ENCODE measurements at places on chromosomes 2 and 18.
A peak's percentile ranks its signal among the peaks of the same experiment; 100 is the strongest.

DNA sequence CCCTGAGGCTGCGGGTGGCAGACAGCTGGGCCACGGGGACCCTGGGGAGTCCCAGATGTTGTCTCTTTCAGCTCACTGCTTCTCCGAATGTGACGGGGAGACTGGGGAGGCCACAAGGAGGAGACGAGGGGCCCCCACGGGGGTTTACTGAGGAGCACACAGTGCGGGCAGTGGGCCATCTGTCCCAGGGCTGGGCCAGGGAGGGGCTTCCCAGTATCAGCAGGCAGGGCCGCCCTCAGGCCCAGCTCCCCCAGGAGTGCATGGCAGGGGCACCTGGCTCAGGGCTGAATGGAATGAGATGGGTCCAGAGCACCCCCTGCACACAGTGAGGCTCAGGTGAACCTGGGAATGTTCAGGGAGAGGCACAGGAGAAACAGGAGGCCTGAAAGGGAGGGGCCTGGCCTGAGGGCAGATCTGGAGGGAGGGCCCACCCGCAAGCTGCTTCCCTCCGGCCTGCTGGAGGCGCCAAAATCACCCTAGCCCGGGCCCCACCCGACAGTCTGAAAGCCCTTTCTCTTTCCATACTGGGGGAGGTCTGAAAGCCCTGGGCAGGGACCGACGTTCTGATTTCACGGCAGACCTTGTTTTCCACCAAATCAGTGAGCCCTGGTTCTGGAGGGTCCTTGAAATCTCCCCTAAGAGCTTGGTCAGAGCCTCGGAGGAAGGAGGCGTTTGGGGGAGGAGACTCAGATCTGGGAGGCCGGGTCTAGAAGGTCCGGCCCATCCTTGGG, 35.5 kb upstream of the PTMA start:
- DNase-seq = peak; percentile 42

- DNase-seq = peak; percentile 41
These were observed 50.6 kb downstream of the PARD6G start for GRCh38 chr18:80196528-80197320.

DNA sequence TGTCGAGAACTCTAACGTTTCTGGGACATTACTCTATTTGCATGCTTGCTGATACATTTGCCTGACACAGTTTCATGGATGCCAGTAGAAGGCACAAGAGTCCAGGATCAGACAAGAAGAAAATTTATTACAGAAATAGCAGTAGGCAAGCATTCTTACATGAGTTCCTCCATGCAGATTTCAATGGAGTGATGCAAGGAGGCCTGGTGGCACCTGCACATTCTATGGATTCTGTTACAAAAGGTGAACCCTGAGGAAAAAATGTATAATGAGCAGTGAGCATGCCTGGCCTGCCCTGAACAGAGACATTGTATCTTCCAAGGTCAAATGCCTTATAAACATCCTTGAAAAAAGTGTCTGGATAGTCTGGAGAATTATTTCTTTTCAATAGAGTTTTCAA, 142.9 kb downstream of the DSEL start:
- no peak for DNase-seq

DNA sequence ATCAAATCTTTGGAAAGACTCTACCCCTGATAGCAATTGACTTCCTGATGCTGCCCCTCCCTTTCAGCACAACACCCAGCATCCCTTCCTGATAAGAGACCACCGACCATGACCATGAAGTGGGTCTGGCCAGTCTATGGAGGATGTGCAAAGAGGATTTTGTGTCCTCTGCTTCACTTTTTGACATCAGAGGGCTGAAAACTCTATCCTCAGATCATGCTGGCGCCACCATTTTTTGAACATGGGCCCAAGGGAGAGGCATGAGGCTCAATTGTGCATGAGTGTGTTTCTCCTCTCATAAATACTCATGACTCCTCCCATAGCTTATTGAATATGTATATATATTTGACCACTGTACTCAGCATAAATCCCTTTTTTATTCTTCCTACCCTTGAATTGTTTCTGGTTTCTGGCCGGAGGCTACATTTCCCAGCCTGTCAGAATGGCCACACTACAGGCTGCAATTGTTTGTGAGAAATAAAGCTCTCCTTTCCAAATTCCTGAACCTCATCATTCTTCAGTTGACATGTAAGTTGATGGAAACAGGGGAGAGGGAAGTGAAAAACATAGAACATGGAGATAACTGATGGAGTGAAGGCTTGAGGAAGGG, 314.1 kb downstream of the MYCN start:
- no peak for DNase-seq

DNA sequence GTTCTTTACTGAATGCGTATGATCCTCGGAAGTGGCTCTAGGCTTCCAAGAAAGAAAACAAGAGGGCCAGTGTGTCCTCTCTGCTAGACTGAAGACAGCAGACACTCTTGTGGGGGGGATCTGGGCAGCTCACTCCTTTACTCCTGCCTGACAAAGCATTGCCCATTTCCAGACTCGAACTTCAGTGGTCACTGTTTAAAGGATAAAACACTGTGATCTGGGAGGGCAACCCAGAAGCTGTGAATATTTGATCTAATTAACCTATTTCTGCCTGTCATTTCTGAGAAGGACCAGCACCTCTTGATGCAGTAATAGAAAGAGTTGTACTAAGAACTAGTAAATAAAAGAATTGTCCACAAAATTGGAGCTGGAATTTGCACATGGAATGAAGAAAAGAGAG, 24.5 kb upstream of the CCDC68 start:
- no peak for DNase-seq

GRCh38 chr2:224417947-224418346, 16.0 kb upstream of the FAM124B start:
- DNase-seq = no peak

GRCh38 chr2:178328037-178328436, 122.9 kb downstream of the PRKRA start:
- DNase-seq = no peak

DNA sequence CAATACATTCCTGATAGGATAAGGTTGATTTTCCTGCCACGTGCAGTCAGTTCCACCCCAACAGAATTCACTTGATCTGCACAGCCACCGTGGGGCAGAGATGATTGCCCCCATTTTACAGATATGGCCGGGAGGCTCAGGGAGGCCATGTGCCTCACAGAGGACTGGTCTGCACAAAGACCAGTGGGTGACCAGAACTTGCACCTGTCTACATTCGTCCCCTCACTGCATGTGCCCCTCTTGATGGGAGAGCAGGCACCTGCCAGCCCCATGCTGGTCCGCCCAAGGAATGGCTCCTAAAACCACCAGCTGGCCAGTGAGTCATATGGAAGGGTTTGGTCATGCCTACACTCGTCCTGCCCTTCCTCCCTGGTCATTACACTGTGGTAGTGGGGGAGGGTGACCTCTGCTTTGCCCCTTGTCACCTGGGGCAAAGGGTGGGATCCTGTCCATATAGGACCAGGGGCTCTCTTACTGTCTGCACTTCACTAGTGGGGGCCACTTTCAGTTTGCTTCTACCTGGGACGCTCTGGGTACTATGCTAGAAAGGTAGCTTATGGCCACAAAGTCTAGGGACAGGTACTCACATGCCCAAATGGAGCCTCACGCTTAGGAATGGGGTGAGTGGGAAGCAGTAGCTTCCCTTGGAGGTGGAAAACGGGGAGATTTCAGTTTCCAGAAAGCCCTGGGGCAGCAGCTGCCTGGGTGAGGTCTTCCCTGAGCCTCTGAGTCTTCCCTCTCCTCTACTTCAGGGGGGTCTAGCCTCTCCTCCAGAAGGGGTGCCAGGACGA, 14.7 kb downstream of the RRM2 start:
- peak; percentile 62 for DNase-seq

- DNase-seq = peak; percentile 21
These were observed 351.5 kb downstream of the TXNL1 start for GRCh38 chr18:56286775-56287325.

DNA sequence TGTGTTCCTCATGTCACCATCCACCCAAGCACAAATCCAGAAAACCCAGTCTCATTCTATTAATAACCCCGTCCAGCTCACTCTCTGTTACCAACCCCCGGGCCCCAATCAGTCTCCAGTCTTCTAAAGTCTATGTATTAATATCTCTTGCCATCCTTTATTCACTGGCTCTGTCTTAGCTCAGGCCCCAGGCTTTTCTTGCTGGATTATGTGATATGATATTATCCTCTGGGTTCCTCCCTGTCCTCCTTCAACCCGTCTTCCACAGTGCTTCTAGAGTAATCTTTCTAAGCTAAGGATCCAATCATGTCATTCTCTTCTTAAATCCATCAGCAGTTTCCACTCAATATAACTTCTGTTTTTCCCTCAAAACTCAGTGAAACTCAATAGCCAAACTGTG, 240.5 kb upstream of the OSR1 start:
- DNase-seq = no peak

GRCh38 chr2:178491612-178492011, 11.4 kb downstream of the PLEKHA3 start:
- peak; percentile 24 for DNase-seq

DNA sequence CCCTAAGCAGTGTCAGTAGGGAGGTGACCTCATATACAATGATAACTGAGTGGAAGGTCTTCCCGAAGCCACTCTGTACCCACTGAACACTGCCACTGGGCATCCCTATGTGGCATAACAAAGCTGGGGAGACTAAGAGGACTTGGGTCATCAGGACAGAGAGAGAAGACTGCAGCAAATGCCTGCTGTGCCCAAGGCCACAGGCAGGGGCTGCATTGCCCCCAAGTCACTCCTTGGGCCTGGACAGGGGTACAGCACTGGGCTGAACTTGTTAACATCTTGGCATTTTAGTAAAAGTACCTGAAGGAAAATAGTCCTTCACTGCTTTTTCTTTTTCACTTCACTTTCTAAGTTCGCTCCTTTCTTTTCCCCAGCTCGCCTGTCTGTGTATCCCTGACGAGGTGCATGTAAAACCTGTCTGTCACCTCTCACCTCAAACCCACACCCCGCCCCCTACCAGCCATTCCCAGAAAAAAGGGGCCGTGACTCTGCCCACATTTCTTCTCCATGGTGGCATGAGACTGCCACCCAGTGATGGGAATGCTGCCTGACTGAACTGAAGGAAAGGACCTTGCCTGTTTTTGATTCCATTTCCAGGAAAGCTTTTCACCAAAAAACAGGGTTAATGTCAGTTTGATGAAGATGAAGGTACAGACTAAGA, 62.9 kb downstream of the MTHFD2 start:
- peak; percentile 29 for DNase-seq

DNA sequence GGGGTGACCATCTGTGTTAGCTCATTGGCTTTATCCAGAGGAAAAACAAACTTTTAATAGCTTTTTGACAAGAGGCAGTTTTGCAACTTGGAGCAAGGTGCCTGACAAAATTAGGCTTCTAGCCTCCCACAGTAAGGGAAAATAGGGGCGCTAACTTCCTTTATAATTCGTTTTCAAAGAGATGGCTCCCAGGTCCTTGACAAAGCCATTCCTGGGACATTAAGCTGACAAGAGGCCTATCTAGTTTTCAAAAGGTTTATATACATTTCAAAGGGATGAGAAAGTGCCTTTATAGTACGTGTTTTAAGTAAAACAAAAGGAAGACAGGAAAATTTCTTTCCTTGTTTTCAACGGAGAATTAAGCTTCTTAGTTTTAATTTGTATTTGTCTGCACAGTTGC, 159.4 kb upstream of the GCFC2 start:
- DNase-seq = no peak

DNA sequence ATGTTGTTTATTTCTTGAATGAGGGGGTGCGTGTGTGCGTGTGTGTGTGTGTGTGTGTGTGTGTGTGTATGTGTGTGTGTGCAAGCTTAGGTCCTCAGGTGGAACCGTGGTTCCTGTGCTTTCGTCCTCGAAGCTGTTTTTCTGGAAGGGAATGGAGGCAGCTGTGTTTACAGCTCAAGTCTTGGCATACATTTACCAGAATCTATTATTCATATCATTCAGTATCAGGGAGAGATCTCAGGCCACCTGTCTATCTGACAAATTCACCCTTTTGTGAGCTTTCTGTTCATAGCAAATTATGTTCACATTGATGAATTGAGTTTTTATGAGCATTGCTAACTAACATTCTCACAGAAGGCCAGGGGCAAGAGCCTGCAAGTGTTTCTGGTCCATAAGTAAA, 550.4 kb downstream of the ARHGAP15 start:
- no peak for DNase-seq

- DNase-seq = no peak
These were observed 306.8 kb upstream of the SKOR2 start for GRCh38 chr18:47558110-47558750.

GRCh38 chr18:74310411-74310810, 5.2 kb upstream of the C18orf63 start:
- peak; percentile 63 for DNase-seq

DNA sequence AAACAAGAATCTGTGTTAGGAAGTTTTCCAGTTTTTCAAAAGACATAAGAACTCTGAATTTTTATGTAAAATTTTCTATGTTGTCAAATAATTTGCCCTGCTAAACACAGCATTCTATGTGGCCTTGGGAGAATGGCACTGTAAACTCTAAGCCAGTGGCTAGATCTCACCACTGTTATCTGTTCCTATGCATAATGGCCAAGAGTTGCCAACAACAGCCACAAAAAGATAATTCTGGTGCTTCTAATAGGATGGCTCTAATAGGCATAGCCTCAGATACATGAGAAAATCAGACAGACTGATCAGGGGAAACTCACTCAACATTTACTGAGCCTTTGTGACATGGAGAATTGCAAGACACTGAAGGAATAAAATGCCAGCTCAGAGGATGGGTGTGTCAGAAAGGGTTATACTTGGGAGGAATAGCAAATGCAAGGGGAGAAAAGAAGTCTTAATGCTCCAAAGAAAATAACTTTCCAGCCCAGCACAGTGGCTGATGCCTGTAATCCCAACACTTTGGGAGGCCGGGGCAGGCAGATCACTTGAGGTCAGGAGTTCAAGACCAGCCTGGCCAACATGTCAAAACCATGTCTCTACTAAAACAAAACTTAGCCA, 63.7 kb downstream of the COBLL1 start:
- no peak for DNase-seq

DNA sequence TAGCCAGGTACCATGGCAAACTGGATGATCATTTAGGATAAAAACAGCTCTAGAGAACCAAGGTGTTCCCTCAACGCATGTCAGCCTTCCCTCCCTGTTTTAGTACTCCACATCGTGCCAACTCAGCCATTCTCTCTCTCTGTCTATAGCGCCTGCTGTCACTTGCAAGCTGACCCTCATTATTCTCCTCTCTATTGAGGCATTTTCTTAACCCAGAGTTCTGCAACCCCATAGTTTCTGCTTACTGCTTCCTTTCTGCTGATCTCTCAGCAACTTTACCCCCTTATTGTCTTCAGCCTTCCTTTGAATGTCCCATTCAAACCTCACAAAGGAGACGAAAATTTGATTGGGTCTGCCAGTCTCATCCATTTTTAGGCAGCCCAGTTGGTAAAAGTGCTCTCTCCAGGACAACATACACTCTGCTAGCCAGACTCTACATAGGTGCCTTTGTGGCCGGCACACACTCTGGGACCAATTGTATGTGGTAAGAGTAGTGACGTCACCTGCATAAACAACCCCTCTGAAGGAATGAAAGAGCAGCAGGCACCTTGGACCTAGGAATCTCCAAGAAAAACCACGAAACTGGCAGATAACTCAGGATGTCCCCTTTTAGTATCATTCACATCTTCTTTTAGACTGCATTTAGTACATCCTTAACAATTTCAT, 367.2 kb upstream of the KCNH7 start:
- DNase-seq = no peak

- no peak for DNase-seq
These were observed at the start of gene ICOS for GRCh38 chr2:203936535-203936934. TSS of gene ICOS (plus strand) at chr2:203936763. CDS start at chr2:203936815, 52 bp downstream.

- no peak for DNase-seq
These were observed 406.8 kb downstream of the NBAS start for GRCh38 chr2:15154297-15154696.
